ENCODE measurements at places on chromosomes 5 and 9.

DNA sequence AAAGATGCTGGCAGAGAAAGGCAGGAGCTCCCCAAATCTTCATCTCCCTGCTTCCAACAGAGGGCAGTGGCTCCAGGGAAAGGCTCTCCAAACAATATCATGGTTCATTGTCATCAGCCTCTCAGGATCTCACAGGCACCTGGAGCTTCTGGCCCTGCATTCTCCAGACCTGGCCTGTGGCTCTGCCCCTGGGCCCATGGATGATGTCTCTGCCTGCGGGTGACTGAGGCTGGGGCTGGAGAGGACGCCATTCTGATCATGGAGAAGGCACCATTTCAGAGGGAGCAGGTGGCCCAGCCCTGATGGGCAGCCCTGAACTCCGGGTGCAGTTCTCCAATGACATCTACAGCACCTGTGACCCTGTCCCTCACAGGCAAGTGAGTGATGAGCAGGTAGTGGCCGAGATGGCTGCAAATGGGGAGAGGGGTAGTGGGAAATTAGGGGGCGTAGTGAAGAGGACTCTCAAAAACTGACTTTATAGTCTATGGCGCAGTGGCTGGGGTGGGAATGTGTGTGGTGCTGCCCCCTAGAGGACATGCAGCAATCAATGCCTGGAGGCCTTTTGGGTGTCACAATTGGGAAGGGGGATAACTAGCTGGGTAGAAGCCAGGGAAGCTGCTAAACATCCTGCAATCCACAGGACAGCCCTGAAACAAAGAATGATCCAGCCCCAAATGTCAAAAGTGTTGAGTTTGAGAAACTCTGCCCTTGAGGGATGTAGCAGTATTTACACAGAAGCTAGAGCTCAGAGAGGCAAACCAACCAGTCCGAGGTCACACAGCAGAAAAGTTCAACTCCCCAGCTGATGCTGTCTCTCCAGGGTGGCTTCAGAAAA, 3.2 kb downstream of the SH3PXD2B start:
- no peak for DNase-seq

DNA sequence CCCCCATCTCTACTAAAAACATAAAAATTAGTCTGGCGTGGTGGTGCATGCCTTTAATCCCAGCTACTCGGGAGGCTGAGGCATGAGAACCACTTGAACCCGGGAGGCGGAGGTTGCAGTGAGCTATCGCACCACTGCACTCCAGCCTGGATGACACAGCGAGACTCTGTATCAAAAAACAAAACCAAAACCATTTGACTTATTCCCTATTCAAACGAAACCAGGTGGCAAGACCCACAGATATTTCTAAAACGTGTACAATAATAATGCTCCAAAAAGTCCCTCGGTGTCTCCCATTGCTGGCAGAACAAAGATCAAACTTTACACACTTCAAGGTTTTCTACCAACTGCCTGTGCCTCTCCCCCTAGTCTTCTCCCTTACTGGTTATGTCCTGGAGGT, 29.8 kb downstream of the HMGCR start:
- no peak for DNase-seq

DNA sequence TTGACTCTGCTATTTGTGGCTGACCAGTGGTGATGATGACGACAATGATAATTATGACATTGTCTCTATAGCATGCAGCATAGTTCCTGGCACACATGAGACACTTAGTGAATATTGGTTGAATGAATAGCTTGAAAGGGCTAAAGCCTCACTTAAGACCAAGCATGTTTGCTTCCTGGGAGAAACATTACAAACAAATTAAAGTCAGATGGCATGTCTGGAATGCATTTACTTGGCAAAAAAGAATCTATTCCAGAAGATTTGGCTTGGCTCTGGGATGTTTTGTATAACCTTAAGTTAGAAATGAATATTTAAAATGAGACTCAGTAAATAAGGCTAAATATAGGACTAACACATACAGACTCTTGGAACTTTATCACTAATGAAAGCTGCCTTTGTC, 21.6 kb downstream of the GAS1 start:
- DNase-seq = no peak

DNA sequence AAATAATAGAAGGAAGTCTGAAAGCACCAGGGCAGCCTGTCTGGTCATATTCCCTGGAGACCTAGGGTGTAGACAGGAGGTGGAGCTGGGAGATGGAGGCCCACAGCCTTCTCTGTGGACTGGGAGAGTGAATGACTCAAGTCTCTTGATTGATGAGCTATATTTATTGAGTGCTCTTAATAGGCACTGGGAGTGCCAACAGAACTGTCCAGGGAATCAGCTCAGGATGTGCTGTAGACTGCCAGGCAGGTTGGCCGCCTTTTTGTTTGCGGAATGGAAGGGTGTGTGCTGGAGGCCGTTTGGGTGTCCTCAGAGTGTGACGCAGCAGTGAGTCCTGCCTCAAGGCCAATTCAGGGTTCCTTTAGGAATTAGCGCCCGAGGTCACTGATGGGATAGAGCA, 33.4 kb upstream of the POMT1 start:
- no peak for DNase-seq

DNA sequence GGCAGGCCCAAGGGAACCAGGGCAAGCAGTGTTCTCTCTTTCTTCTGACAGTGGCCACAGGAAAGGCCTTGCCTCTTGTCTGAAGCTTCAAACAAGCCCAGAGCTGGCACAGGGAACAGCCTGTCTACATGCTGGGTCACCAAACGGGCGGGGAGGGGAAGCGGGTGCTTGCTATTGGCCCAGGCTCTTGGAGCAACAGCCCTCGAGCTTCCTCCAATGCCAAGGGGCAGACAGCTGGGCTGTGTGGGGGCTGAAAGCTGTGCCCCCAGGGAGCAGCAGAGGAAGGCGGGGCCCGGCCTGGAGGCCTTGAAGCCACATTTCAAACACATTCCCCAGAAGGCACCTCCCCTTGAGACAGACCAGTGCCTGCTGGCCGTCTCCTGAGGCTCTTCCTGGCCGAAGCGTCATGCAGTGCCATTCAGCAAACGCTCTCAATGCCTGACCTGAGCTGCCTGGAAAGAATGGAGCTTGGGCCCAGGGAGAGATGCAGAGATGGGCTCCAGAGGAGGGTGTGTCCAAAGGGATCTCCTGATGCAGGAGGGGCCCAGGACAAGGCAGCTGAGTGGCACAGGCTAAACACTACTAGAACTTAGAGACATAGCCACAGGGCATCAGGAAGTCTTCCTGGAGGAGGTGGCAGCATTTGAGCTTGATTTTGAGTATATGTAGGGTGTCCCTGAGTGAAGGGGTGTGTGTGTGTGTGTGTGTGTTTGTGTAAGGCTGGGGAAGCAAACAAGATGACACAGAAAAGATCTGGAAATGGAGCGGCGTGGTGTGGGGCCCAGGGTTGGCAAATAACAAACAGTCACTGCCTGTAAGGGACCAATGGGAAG, 2.5 kb downstream of the FIBCD1 start:
- DNase-seq = no peak

GRCh38 chr5:135986401-135986800, 31.6 kb upstream of the LECT2 start:
- no peak for DNase-seq

GRCh38 chr5:21613971-21614488, 1239.1 kb downstream of the CDH12 start:
- no peak for DNase-seq

GRCh38 chr9:17905366-17905765, 326.5 kb downstream of the SH3GL2 start:
- DNase-seq = no peak

GRCh38 chr5:31148959-31149475, 44.5 kb upstream of the CDH6 start:
- no peak for DNase-seq

DNA sequence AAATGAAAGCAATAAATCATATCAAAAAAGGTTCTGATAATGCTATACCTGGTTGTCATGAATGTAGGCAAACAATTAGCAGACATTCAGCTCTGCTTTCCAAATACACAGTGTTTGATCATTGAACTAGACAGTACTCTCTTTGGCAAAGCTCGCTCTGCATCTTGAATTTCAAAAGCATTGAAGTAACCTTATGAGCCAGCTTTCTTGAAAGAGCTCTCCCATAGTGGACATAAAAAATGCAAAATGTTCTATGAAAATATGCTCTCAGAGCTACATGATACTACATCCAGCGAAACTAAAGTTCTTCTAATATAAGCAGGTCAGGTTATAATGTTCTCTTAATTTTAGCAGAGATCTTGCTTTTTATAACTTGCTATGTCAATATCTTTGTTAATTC, 533.4 kb downstream of the CSNK1G3 start:
- DNase-seq = no peak

DNA sequence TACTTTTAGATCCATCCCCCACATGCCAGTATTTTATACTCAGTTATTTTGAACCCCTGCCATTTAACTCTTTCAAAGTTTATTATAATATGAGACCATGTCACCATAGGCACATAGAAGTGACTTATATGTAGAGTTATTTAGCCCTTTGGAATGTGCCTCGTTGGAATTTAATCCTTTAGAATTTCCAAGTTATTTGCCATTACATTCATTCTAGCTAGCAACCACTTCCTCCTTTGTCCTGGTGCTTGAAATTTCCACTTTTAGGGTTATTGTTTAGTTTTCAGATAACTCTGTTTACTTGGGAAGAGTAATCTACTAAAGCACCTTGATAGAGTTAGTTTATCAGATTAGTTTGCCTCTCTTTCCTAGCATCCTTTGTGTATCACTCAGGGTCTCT, 82.8 kb upstream of the TLE1 start:
- DNase-seq = no peak

DNA sequence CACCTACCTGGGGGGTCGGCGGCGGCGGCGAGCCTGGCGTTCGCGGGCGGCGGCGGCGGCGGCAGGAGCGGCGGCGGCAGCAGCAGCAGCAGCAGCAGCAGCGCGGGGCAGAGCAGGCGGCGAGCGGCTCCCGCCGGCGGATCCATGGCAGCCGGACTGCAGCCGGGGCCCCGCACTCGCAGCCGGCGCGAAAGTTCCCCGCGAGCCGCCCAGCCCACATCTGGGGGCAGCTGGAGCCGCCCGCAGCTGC, 153 bp downstream of the ADAMTS2 start:
- no peak for DNase-seq

DNA sequence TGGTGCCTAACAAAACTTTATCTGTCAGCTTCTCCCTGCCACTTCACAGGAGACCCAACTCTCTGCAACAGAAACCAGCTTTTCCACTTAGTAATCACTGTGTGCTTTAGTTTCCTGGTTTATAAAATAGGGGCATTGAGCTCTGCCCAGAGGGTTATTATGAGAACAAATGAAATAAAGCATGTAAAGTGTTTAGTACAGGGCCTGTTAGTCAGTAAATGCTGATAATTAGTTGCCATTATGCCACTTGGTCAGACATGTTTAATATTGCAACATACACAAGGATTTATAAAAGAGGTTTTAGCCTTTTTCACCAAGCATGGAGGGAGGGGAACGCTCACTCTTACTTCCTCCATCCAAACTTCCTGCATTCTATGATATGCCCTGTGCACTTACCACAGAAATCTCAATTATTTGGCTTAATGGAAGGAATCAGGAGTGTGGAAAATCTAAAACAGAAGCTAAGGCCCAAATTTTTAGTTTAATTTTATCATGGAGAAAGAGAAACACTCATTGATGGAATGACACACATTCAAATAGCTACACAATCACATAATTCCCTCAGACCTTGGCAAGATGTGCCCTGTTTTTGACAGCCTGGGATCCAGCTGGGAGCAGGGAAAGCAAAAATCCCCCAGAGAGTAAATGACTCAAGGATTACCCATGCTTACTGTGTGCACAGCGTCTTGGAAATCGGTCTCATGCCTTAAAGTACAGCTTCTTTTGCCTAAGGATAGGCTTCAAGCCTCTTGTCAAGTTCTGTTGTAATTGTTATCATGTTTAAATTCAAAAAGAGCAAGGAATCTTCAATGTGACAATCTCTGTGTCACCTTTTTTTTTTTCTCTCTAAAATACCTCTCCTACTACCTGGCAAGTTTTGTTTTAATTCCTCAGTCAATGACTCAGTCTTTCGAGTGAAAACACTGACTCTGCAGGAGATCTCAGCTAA, 34.0 kb downstream of the ZNF474 start:
- no peak for DNase-seq

- DNase-seq = no peak
These were observed 37.2 kb downstream of the RXRA start for GRCh38 chr9:134363450-134363849.

GRCh38 chr5:84303315-84303714, 81.4 kb downstream of the EDIL3 start:
- no peak for DNase-seq

GRCh38 chr5:127810017-127810416, 106.8 kb downstream of the CCDC192 start:
- DNase-seq = no peak

DNA sequence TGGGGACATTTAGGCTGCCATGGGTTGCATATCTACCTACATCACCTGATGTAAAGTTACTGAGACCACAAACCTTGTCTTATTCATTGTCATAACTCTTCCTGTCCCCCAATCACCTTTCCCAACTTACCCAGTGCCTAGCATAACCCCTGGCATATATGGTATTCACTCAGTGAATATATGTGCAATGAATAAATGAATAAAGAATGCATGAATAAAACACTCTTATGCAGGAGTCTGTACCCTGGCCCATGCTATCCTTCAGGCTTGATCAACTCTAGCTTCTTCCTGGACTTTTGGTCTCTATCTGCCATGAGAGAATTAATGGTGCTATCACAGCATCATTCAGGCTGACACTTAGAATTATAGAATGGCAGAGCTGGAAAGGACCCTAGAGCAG, 285.2 kb downstream of the SMARCA2 start:
- DNase-seq = no peak

DNA sequence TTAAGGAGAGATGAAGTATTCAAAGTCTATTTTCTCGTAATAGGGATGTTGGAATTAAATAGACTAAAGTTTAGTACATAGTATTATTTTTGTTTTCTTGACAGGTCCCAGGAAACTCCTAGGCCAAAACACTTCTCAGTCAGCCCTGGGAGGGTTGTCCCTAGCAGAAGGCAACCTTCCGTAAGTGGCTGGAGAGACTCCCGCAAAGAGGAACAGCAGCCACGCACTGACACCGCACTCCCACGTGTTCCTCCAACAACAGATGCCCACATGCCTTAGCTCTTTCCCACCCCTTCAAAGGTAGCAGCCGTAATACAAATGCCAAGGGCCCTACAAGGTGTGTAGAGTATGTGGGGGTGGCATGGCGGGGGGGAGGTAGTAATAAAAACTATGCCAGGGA, 28.4 kb downstream of the PCDHGC5 start:
- no peak for DNase-seq

DNA sequence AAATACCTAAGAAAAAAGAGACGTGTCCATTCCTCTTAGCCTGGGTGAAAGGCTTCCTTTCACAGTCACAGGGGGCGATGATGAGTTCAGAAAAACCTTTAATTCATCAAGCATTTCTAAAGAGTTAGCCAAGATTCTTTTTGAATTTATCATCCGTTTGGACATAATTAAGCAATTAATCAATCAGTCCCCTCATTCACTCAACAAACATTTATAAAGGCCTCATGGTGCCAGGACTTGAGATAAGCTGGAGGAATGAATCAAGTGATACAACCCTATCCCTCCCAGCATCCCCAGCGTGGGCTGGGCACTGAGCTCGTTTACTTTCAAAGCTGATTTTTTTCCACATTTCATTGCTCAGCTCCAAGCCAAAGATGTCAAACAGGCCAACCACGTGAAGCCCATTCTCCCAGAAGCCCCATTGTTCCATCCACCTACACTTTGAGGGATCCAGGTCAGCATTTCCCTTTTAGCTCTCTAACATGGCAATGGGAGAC, 140.5 kb downstream of the SLIT3 start:
- DNase-seq = no peak

- DNase-seq = no peak
These were observed 89.6 kb upstream of the BASP1 start for GRCh38 chr5:17127743-17128231.

GRCh38 chr9:16125629-16126028, 572.8 kb downstream of the CCDC171 start:
- no peak for DNase-seq
